NCI-H1694 (cell line): ENCODE measurements at places on chromosomes 12 and 14.
A peak's percentile ranks its signal among the peaks of the same experiment; 100 is the strongest.

DNA sequence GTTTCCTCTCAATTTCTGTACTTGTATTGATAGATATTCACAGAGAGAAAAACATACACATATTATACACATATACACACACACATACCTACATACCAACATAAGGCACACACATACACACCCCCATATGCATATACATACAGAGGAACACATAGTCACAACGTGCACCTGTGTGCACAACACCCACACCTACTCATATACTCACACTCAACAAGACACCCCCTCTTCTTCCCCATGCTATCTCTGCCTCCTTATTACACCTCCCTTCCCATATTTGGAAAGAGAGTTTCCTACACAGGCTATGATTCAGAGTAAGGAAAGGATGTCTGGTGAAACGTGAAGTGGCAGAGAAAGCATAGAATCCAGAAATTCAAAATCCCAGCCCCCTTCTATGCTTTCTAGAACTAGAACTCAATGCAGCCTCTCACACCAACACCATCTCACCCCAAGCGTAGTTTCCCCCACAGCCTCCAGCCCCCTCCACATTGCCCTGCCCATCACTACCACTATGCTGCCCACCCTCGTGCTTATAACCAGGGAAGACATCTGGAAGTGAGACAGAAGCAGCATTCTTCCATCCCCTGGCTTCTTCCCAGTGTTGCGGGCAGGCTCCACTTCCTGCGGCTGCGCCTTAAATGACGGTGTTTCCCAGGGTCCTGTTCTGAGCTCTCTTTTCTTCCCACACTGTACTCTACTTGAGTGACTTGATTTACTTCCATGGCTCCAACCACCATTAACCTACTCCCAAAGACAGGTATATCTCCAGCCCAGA lies 2.4 kb downstream of the RNASE8 start:
- no peak for DNase-seq

- no peak for DNase-seq
Measured at GRCh38 chr12:65999564-66000280, 130.8 kb downstream of the LLPH start.

DNA sequence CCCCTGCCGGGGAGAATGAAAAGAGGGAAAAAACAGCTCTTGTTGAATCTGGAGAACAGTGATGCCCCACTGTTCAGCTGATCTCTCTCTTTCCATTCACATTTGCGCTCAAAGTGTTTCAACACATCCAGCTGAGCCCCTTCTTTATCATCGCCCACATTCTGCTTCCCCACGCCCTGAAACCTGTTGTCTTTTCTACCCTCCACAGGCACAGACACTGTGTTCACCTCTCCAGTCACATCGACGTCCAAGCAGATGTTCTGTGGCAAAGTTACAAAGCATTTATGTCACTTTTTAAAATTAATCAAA lies 338.7 kb downstream of the EGLN3 start:
- DNase-seq = no peak

DNA sequence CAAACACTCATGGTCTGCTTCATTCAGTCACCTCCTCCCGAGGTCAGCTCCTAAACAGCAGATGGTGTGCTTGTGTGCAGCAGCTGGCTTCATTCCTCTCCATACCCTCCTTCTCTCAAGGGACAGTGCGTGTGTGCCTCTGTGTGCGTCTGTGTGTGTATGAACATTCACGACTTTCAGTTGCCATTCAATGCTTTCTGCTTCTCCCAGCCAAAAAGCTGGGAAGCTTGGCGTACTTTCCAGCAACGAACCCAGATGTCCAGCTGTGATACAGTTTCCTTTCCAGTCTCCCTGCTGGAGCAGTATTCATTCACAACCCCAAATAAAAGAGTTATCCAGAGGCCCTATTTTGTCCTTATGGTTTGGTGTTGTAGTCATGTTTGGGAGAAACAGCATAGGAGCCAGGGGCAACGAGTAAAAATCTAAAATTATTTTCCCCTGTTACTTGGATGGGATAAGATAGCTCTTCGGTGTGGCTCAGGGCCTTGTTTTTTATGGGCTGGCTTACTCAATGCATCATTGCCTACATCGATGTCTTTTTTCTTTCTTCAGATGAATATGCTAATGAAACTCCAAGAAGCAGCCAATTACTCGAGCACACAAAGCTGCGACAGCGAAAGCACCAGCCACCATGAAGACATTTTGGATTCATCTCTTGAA lies 379.3 kb downstream of the NAV3 start:
- DNase-seq = peak; percentile 98

DNA sequence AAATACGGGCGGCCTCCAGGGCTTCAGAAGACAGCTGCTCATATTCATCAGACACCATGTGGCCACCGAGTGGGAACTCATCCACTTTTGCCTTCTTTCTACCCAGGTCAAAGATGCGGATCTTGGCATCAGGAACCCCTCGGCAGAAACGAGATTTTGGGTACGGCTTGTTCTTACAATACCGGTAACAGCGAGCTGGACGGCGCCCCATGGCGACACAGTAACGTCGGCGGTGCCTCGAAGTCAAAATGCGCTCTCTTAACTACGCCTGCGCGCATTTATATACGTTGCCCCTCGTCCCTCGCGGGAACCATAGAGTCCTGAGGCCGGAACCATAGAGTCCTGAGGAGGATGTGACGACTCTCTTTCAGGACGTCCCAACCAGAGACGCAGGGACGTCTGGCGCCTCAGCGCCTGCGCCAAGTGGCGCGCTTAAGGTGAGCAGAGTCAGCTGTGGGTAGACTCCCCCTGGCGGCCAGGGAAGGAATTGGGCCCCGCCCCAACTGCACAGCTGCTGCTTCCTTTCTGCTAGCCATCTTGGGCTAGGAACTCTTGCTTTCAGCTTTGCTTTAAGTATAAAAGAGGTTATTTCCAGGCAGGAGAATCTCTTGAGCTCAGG lies at the start of gene RPL10L:
Gene RPL10L, minus strand, starts transcription at position 256 of the 619 bp plus-strand sequence. Its CDS starts 45 bp downstream, at position 211.
- no peak for DNase-seq

- no peak for DNase-seq
Measured at GRCh38 chr12:15427913-15428312, 105.6 kb downstream of the PTPRO start.

DNA sequence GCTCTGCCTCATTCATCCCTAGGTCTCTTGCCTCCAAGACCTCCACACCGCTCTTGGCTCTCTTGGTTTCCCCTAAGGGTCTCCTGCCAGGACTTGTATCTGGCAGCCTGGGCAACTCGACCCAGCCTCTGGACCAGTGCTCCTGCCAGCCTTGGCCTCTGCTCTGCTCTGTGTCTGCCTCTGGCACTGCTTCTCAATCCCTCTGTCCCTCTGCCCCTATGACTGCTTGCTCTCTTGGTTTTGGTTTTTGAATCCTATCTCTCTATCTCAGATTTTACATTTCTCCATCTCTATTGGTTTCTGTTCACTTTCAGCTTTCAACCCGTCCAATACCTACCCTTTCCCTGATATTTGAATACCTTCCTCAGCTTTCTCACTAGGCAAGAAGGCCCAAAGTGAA lies 6.3 kb downstream of the ITGA5 start:
- DNase-seq = no peak

- no peak for DNase-seq
Measured at GRCh38 chr14:71107921-71108320, 200.7 kb downstream of the PCNX1 start.

DNA sequence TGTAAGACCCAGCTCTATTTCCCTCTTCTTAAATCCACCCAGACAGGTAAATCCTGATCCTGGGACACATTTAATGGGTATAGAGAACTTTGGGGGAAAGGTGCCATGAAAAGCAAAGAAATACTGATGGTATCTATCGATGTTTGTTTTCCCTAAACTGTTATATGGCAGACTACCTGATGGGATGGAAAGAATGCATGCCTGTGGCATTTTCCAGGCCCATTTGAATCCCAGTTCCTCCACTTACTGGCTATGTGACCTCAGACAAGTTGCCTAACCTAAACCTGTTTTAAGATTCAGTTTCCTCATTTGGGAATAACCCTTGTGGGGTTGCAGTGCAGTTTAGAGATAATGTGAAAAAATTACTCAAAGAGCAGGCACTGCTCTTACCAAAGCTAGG lies 404.5 kb downstream of the FUT8 start:
- no peak for DNase-seq

- no peak for DNase-seq
Measured at GRCh38 chr12:21118760-21119159, 12.2 kb upstream of the SLCO1B1 start.

- no peak for DNase-seq
Measured at GRCh38 chr12:25574761-25575160, 21.7 kb upstream of the LMNTD1 start.

DNA sequence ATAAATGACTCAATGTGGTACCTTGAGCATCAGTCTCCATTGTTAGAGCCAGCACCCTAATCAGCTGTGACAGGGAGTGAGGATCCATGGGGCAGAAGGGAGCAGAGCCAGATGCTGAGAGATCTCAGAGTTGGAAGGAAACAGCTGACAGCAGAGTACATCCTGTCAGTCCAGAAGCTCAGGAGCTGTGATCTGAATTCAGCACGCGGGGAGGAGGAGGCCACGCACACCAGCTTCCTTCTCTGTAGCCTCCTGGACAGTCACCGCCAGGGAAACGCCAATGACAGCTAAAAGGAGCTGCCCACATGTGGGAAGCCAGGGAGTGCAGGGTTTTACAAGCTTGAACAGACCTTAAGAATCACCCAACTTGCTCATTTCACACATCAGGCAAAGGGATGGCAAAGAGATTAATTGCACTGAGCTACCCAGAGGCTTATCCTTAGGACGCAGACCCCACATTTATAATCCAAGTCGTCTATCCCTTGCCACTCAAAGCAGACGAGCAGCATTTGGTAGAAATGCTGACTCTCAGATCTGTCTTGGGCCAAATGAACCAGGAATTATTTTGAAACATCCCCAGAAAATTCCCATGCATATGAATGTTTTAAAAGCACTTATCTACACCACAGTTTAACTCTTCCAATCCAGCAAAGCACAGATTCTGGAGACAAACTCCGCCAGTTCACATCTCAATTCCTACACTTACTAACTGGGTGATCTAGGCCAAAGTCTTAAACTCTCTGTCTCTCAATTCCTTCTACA lies 322.6 kb upstream of the TMTC1 start:
- DNase-seq = no peak
